Right renal cortex interstitium (tissue), 3 donors: ENCODE measurements at places on chromosomes 16 and 17.
A peak's percentile ranks its signal among the peaks of the same experiment; 100 is the strongest.

GRCh38 chr16:12028288-12028619 is 51.7 kb downstream of the SNX29 start:
- DNase-seq = no peak

DNA sequence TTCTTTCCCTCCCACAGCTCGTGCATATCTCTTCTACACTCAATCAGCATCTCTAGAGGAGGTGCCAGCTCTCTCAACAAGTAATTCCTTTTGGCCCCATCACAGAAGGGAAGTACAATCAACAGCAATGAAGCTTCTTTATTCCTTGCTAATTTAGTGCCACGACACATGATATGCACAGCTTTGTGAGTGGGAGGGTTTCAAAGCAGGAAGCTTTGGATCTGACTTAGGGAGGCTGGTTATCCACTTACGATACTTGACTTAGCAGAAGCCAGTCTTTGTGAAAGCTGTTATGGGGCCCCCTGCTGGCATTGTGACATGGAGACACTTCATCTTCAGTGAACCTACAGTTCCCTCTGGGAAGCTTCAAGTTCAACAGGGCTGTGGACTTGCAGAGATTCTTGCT is 81.0 kb downstream of the TMEM100 start:
- peak; percentile 84 for DNase-seq

GRCh38 chr16:67481561-67482232 is 740 bp upstream of the ATP6V0D1 start:
- no peak for DNase-seq

- DNase-seq = no peak
These were observed 901 bp downstream of the CDYL2 start for GRCh38 chr16:80803339-80804055.

- DNase-seq = no peak
These were observed 7.2 kb downstream of the PMP22 start for GRCh38 chr17:15257796-15258512.

- DNase-seq = no peak
These were observed 18.8 kb downstream of the CDC42EP4 start for GRCh38 chr17:73293031-73293430.

- DNase-seq = no peak
These were observed 74.7 kb upstream of the CDH11 start for GRCh38 chr16:65196420-65197075.

DNA sequence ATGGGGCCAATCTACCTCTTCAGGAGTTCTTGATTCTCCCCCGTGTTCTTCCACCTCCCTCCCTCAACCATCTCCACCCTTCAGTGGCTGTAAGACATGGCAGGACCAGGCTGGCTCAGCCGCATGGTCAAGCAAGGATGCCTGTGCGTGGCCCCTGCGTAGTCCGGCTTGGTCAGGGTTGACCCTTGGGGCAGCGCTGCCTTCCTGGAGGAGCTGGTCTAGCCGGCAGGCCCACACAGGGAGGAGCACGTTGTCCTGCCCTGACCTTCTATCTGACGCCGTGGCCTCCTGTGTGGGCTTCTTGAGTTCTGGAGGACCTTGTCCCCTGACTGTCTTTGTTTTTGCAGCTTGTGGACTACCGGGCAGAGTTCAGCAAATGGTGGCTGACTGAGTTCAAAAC is 169.8 kb downstream of the DNAH9 start:
- no peak for DNase-seq

DNA sequence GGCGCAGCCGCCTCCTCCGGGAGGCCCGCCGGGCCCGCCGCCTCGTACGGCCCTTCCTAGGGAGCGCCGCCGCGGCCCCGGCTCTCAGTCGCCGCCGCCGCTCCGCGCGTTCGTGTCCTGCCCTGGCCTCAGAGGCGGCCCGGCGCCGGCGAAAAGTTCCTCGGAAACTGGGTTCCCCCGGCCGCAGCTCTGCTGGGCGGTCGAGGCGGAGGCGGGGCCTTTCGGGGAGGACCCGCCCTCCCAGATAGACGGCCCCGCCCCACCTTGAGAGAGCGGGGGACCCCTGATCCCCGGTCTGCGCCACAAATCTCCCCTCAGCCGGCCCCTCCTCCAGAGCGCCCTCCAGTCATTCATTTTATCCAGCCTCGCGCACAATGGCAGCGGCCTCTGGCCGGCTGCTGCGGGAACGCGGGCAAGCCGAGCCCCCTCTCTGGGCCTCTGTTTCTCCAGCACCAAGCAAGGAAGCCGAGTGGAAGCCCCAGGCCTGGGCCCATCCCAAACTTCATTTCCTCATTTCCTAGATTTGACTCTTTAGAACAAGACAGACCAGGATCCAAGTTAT is at the start of gene SREBF1:
TSS of gene SREBF1 (minus strand) at position 169 of the 562 bp plus-strand sequence. CDS start 169 bp downstream, outside the sequence.
- DNase-seq = no peak

- DNase-seq = no peak
These were observed 10.0 kb downstream of the GAN start for GRCh38 chr16:81324808-81325207.

- DNase-seq = no peak
These were observed 4.1 kb downstream of the UBFD1 start for GRCh38 chr16:23561586-23561985.

GRCh38 chr17:53344778-53345177 is 477.9 kb upstream of the KIF2B start:
- no peak for DNase-seq

GRCh38 chr17:18362698-18363100 is 651 bp downstream of the SHMT1 start:
- DNase-seq = no peak

DNA sequence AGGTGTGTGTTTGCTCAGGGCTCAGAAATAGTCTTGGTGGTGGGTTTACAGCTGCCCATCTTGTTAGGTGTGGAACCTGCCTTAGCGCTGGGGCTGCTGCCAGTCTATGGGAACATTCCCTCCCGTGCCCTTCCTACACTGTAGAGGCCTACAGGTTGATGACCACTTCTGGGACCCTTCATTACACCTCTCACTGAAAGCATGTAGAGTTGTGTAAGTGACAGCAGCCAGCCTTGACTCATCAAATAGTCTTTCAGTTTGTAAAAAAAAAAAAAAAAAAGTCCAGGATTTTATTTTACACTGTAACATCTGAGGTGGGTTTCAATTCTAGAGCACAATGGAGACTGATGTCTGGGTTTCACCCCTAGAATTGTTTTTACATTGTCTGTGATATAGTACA is 193.9 kb downstream of the SPECC1 start:
- no peak for DNase-seq
